ENCODE measurements at places on chromosomes 16 and 17.

DNA sequence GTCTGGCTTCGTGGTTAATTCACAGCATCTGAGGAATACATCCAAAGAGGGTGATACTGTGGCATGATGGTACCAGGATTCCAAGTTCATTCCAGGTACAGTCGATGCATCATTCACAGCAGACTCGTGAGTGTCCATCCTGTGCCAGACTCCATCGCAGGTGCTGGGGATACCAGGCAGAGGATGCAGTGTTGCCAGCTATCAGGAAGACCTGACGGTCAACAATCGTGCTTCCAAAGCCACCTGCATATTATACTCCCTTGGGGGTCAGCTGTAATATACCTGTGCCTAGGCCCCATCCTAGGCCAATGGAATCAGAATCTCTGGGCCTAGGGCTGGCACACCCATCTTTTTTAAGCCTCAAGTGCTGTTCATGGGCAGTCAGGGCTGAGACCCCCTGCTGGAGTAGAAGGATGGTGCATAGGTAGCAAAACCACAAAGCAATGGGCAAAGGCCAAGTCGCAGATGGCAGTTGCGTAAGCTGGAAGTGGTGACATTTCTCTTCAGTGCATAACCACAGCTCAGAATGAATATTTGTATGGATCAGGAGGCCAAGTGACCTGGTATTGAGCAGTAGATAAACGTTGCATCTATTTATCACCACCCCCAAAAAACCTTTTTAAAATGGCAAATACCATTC is 42.9 kb upstream of the C16orf78 start:
- no peak for DNase-seq

GRCh38 chr16:47523342-47524006 is 62.3 kb downstream of the PHKB start:
- no peak for DNase-seq

GRCh38 chr17:32553168-32553567 is 66.4 kb downstream of the CDK5R1 start:
- DNase-seq, result no peak

- no peak for DNase-seq
Observed at GRCh38 chr17:57439651-57440050, 183.3 kb downstream of the MSI2 start.

GRCh38 chr16:87657621-87658192 is 55.4 kb downstream of the JPH3 start:
- peak; percentile 85 for DNase-seq

- no peak for DNase-seq
Observed at GRCh38 chr16:49952386-49952785, 72.6 kb upstream of the CNEP1R1 start.

DNA sequence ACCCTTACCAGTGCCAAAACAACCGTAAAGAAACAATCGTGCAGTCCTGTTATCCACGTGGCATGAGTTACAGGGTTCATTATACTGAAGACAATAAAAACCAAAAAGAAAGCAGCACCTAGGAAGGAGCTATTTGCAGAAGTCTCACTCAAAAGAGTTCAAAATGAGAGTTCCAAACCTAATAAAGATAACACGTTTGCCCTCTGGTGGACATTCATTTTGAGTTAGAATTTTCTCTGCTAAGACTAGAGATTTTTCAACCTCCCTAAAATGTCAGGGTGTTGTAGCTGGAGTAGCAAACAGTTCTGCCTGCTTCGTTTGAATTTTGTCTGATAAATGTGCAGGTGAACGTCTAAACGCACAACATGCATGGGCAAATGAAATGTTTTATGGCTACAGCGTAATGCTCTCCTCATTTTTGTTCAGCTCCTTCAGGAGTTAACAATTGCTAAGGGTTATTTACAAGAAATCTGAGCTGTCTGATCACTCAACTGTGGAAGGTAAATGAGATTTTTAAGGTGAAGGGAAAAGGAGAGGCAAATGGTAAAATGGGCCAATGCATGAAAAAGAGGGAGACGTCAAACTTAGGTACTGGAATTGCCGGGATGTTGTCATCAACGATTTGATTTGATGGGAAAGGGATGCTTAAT is 1067.9 kb upstream of the EEF2KMT start:
- DNase-seq, result peak; percentile 26

DNA sequence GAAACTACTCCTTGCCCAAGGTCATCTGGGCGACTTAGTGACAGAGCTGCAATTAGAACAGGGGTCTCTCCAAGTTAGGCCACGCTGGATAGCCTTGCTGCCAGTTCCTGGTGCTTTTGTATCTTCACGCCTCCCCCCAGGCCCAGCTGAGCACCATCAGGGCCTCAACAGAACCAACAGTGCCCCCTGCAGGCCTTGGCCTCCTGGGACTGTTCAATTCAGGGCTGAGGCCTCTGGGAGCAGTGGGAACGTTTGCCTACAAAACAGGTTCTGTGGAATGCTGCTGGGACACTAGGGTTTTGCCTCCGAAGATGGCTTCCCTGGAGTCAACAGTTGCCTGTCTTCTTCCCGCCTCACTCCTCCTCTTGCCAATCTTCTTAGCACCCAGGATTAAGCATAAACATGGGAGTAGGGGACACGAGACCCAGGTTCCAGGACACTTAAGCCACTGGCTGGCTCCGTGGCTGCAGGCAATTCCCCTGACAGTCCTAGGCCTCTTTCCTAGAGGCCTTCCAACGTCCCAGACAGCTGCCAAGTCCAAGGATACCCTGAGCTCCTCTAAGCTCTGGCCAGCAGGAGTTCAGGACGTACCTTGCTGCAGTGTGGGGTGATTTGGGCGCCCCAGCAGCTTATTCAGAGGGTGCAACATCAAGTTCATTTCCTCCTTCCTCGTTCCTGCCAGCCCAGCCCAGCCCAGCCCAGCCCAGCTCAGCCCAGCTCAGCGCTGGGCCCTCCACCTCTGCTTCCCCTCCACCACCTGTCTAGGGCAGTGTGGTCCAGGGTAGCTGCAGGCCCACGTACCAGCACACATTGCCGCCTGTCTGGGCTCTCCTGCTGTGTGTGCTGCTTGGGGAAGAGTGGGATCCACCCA is 246.6 kb upstream of the RPL38 start:
- DNase-seq, result peak; percentile 91

GRCh38 chr17:77445760-77446532 is 305.2 kb downstream of the SEC14L1 start:
- no peak for DNase-seq

- no peak for DNase-seq
Observed at GRCh38 chr16:56349711-56350161, 75.6 kb downstream of the AMFR start.

DNA sequence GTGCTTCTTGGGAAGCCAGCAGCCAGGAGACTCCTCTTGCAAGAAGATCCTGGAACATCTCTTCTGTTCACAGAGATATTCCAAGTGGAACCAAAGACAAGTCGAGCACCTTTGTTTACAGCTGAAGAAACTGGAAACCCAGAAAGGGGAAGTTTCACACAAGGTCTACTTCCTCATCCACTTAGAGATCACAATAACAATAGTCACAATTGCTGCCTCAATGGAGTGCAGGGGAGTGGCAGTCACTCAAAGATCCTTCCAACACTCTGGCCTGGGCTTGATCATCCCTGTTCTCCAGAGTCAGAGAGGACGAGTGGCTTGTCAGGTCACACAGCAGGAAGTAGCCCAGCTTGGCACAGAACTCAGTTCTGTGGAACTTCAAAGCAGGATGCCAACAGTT is 46.9 kb upstream of the SIAH1 start:
- no peak for DNase-seq

GRCh38 chr17:10616502-10617119 is 40.5 kb downstream of the MYH3 start:
- peak; percentile 88 for DNase-seq

DNA sequence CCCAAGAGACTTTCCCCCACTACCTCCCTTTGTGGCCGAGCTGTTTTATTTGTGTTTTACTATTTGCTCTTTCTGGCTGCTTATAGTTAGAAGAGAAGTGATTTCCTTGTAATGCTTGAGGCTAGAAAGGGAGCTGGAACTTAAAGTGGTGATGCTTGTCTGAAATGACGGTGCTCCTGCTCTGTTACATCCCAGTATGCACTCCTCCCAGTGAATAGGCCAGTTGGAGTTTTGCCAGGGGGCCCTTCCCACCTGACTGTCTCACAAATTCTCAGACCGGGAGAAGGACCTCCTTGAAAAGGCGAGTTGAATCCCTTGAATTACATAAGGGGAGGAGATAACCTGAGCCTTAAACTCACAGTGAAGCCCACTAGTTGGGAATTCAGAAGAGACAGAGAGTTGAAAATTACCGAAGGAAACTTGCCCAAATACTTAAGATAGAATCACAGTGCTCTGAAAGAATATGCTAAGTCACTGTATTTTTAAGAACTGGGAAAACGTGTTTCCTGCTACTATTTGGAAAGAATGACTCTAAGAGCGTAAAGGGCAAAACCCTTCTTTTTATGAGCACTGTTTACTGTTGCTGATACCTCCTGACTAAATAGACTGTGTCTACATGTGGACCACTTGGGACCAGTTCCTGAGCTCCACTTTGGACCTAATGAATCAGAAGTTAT is 84.7 kb upstream of the CLEC3A start:
- no peak for DNase-seq

DNA sequence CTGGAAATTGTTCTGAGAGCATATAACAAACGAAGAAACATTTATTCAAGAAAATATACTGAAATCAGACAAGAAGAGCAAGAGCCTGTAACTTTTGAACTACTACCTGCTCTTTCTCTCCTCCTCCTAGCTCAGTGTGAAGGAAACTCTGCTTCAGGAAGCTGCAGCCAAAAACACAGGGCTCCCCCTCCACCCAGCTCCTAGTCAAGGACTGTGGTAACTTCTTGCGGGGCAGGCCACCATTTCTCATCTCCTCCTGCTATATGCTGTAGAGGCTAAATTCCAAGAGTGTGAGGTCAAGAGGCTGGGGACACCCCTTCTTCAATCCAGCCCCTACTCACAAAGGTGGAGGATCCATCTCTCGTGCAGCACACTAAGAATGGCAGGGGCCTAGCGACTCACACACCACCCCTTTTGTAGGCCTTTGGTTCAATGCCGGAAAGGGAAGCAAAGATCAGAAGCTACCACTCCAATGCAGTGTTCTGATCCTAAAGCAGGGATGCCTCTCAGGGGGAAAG is 74.6 kb downstream of the ITFG1 start:
- DNase-seq, result no peak

- no peak for DNase-seq
Observed at GRCh38 chr17:27460196-27460725, 4.0 kb downstream of the KSR1 start.

DNA sequence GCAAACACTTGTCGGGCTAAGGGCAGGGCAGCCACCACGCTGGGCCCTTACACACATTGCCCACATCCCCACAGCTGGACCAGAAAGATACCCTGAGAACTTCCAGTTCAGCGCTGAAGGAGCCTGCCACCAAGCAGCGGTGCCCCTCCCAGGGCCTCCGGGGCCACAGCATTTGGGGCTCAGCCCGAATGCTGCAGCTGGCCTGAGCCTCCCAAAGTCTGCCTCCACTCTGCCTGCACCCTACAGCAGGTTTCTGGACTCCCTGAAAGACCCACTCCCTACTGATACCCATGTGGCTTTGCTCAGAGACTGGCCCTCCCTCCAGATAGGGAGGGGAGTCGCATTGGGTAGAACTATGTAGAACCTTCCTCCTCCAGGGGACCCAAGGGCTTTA is 1.5 kb downstream of the MCRIP1 start:
- DNase-seq, result no peak

DNA sequence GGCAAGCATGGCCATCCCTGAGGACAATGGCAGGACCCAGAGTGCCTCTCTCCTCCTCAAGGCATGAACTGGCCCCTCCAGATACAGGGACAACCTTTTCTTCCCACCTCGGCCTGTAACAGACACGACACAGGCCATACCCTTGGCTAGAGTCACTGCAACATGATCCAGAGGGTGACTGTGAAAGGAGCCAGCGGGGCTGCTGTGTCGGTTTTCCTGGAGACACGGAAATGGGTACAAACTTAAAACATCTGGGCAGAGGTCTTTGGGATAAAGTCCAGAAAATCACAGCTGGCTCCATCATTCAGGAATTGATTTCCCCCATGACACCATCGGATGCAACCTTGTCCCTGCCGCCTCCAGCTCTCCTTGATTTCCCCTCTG is 5.3 kb downstream of the CEP295NL start:
- DNase-seq, result no peak

DNA sequence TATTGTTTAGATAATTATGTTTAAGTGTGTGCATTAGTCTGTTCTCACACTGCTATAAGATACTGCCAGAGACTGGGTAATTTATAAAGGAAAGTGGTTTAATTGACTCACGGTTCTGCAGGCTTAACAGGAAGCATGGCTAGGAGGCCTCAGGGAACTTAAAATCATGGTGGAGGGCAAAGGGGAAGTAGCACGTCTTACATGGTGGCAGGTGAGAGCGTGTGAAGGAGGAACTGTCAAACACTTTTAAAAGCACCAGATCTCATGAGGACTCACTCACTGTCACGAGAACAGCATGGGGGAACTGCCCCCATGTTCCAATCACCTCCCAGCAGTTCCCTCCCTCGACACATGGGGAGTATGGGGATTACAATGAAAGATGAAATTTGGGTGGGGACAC is 203.5 kb upstream of the GOT2 start:
- peak; percentile 4 for DNase-seq

DNA sequence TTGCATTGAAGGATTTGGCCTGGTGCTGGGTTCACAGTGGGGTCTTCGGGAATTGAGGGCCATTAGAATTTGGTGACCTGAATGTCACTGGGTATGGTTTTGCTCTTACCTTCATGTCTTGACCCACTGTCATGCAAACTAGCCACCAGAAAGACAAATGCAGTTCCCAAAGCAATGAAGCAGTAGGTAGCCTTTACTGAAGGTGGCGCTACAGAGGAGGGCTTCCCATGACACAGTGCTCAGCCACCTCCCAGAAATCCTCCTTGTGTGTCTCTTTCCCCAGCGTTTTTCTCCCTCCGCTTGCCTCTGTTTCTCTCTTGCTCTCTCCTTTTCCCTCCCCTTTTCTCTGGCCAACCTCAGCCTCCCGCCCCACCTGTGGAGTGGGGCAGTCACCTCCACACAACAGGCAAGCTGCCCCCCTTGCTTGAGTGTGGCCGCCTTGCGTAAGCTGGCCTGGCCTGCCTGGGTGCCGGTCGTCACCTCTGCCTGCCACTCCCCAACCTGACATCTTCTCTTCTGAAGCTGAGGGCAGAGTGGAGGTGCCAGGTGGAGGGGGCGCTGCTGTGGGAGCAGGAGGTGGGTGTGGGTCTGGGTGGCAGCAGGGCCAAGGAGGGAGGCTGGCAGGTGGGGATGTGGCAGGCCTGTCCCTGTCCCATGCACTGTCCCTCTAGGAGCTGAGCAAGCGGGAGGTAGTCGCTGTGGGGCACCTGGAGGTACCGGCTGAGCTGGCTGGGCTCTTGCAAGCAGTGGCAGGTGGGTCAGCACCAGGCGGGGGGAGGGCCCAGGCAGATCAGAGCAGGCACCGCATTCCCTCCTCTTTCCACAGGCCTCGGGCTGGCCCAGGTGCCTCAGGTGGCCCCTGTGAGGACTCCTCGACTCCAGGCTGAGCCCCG is 34.7 kb downstream of the MYO15A start:
- peak; percentile 60 for DNase-seq

Measured in SK-MEL-5 (cell line).